Omental fat pad (tissue), 4 donors: ENCODE measurements at places on chromosomes 12 and 14. TPM values are rescaled to one million over a fixed set of nuclear protein-coding genes. Genes with fewer than 3 reads are reported as not detected.

Gene CHGA
- total RNA-seq = 0.69 TPM

Gene RNU4-1
- not detected for total RNA-seq

Gene BEST3
- not detected for total RNA-seq

Gene MLXIP
- total RNA-seq = 49.6 TPM

Gene WNT1
- not detected for total RNA-seq

Gene SLC7A7
- total RNA-seq = 70.4 TPM

Gene ASPG
- 2.0 TPM for total RNA-seq

GRCh38 chr12:13099066-13099843, 4.2 kb downstream of the GSG1 start:
- no peak for DNase-seq

- no peak for DNase-seq
Observed at GRCh38 chr12:62472472-62472871, 5.8 kb downstream of the MON2 start.

- no peak for DNase-seq
Observed at GRCh38 chr12:7190268-7191055, 976 bp downstream of the PEX5 start.

DNA sequence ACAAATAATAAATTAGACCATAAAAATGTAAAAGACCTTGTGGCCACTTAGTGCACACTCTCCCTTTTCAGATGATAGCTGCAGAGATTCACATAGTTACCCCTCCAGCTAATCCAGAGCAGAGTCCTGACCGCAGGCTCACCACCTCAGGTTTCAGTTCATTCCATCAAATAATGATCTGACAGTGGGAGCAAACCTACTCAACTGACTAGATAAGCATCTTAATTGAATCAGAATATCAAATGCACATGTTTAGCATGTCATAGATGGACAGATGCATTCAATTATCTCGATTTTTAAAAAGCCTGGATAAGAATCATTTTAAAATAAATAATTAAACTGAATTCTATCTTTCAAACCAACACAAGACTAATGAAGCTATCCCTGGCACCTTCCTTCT, 242.3 kb upstream of the PDZRN4 start:
- no peak for DNase-seq

GRCh38 chr12:8953773-8954402, 4.4 kb upstream of the M6PR start:
- no peak for DNase-seq

- DNase-seq = no peak
Observed at GRCh38 chr12:1922985-1923384, 4.5 kb upstream of the CACNA2D4 start.

DNA sequence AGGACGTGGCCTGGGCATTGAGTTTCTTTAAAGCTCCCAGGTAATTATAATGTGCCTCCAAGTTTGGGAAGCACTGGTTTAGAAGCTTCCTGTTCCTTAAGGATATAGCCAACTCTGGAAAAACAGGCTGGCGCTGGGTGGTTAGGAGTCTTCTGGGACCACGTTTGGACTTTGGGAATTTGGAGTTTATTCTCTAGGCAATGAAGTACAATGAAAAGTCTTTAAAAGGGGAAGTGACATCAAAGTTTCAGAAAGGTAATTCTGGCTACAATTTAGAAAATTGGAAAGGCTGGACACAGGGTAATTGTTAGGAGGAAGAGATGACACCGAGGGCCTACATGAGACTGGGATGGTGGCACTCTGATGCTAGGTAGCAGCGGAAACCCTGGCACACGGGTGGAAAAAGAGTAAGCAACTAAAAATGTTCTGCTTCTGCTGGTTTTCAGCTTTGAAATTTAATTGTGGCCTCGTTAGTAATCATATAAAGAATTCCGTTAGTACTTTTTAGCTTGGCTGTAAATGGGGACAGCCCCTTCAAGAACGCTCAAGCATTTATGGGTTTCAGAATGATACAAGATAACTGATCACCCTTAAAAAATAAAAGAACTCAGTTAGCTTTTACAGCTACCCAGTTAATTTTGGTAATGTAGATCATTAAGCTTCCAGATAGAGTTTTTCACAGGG, 12.7 kb upstream of the DCP1B start:
- no peak for DNase-seq

GRCh38 chr12:50117057-50117622, 5.1 kb downstream of the COX14 start:
- DNase-seq = no peak

DNA sequence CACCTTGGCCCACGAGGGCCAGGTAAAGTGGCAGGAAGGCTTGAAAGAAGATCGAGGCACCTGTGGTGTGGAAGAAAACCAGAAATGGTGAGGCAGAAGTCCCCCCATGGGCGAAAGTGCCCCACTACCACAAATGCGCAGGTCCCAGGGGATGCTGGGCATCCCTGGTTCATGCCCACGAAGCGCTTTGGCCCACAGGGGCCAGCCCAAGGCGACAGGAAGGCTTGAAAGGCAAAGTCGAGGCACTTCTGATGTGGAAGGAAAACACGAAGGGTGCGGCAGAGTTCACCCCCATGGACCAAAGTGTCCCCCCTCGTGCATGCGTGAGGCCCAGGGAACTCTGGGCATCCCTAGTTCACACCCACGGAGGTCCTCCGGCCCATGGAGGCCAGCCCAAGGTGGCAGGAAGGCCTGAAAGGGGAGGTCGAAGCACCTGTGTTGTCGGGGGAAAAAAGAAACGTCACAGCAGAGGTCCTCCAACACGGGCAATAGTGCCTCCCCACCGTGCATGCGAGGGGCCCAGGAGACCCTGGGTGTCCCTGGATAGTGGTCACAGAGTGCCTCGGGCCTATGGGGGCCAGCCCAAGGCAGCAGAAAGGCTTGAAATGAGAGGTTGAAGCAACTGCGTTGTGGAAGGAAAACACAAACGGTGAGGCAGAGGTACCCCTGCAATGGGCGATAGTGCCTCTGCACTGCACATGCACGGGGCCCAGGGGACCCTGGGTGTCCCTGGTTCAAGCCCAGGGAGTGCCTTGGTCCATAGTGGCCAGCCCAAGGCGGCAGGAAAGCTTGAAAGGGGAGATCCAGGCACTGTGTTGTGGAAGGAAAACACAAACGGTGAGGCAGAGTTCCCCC, 373.9 kb downstream of the ALG10 start:
- DNase-seq = peak; percentile 8

- no peak for DNase-seq
Observed at GRCh38 chr14:22118899-22119477, 445.4 kb upstream of the OR4E1 start.

- DNase-seq = no peak
Observed at GRCh38 chr14:36659010-36659821, 2.4 kb upstream of the PAX9 start.

DNA sequence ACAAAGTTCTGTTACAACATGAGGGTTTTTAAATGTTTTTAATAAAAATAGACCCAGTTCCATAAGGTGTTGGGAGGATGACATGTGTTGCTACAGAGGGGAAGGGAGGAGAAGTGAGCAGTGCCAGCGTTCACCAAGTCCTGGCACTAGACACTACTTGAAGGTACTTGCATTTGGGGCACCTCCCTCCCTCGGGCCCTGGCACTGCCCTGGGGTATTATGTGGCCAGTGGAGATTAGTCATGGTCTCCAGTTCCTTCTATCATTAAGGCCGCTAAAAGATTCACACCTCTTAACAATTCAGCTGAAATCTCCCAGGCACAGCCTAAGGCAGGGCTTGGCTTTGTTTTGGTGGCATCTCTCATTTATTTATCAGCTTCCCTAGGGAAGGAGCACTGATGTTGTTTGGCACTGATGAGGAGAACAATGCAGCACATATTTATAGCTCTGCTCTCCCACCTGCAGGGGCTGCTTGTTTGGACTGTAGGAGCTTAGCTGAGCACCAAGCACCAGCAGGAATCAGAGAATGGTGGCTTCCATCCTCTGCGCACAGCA, 155.5 kb upstream of the NTF3 start:
- no peak for DNase-seq

- no peak for DNase-seq
Observed at GRCh38 chr12:50650285-50650684, 113.6 kb upstream of the ATF1 start.

- no peak for DNase-seq
Observed at GRCh38 chr14:92728759-92729364, 19.6 kb downstream of the LGMN start.

GRCh38 chr12:82835217-82835616, 148.5 kb downstream of the TMTC2 start:
- DNase-seq = no peak

DNA sequence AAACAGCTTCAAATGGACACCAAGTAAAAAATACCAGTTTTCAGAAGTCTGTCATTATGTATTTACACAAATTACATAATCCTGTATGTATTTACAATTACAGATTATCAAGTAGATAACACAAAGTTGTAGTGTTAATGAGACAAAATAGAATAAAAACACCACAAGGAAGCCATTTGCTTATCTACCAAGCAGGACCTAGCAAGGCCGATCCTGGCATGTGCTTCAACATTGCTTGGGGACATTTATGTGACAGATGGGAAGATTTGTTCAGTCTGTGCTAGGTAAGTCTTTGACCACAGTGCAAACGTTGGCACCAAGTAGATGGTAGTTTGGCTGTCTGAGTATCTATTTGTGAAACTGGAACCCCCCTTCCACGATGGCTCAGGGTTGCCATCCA, 35.8 kb downstream of the BCAT1 start:
- no peak for DNase-seq

DNA sequence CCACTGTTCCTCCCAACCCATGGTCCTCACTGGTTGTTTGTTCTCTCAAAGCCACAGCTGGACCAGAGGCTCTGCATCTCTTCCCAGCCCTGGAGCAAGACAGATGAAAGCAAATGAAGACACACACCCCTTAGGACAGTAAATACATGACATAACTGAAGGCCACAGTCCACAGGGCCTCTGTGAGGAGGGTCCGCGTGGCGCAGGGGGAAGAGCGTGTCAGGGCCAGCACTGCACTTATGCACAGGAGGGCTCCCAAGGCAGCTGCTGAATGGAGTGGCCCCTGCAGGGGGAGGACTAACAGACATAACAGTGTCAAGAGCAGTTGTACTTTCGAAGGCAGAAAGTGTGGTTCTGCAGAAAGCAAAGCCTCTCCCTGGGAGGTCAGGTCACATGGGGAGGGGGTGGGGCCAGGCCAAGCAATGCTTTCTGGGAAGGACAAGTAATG, 79.9 kb downstream of the CHGA start:
- no peak for DNase-seq

DNA sequence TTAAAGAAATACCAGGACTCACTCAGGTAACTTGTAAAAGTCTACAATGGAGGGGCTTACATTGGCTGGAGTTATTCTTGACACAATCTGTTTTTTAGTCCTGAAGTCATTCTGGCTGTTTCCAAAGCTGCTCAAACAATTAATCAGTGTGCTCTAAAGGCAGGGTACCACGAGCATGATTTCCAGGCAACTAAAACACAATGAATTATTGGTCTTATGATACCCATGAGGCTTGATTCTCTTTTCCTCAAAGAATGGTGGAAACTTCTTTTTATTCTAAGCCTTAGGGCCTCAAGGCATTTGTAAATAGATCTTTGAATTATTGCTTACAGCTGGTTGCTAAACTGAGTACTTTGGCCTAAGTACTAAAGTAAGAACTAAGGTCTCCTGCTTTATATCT, 199.8 kb upstream of the PDZRN4 start:
- no peak for DNase-seq

DNA sequence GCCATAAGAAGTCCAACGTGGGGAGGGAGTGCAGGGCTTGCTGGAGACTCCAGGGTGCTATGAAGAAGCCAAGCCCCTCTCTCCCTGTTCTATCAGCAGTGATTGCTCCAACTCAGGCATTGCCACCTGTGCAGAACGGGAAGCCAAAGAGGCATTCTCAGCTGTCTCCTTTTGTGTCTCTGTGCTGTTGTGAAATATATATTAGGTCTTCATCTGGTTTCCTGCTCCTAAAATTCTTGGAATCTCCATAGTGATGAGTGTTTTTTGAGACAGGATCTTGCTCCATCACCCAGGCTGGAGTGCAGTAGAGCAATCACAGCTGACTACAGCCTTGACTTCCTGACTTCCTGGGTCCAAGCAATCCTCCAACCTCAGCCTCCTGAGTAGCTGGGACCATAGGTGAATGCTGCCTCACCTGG, 51.2 kb upstream of the AEBP2 start:
- no peak for DNase-seq

DNA sequence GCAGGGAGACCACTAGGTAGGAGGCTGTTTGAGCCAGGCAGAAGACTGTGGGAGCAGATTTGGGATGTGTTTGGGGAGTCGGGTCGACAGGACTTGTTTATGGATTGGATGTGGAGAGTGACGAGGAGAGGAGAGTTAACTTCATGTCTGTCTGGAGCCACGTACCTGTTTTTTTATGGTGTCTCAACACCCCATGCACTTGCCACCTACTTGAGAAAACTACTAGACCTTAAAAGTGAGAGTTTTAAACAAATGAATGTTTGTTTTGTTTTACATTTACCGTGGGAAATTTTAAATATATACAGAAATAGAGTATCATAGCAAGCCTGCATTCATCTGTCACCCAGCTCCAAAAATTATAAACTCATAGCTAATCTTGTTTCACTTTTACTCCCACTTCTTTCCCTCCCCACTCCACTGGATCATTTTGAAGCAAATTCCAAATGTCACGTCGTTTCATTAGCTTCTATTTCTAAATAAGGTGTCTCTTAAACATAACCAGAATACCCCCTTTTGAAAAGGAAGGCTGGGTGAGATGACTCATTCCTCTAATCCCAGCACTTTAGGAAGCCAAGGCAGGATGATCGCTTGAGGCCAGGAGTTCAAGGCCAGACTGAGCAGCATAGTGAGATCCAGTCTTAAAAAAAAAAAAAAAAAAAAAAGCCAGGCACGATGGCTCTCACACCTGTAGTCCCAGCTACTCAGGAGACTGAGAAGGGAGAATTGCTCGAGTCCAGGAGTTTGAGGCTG, 136.2 kb downstream of the ANO6 start:
- no peak for DNase-seq

DNA sequence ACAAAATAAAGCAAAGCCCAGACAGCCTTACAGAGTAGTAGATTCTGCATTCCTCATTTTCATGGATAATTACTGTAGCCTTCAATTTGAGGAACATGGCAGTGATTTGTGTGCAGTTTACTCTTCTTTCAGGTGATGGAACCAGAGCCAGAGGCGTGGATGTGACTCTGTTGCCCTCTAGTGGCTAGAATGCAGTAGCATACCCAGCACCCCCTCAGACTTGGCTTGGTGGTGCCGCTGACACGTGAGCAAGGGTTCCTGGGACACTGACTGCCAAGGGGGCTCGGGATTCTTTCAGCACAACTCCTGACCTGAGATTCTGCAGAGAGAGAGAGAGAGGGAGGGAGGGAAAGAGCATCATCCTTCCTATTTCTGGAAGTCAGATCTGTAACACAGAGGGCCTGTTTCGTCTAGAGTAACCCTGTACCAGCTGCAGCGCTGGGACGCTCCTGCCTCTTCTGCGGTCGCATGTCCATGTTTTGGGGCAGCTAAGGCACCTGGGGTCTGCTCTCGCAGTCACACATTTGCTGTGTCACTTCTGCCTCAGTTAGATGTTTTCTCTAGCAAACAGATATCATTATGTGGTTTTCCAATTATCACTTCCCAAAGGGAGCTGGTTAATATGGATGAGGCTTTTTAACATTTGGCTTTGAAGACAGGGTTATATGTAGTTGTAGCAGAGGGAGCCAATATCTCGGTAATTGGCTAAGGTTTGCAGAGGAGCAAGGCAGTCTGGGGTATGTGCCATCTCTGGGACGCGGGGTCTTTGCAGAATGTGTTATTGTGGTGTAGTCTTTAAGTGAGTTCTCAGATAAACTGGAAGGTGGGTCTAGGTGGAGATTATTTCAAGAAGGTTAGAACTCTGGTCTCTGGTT, 428.1 kb downstream of the NRXN3 start:
- no peak for DNase-seq

- no peak for DNase-seq
Observed at GRCh38 chr12:49827051-49827400, 1.2 kb downstream of the NCKAP5L start.
